ENCODE measurements at places on chromosomes 3 and 15.

- H3K27me3 ChIP-seq, result no peaks in the 10 kb centered on the region
- H3K27ac ChIP-seq, result no peak within 1 kb of the TSS
- H3K36me3 ChIP-seq, result no peaks in the 10 kb centered on the region
Measured at GRCh38 chr3:114178770-114179368, at the start of gene DRD3. DRD3 (minus strand) TSS chr3:114179052; CDS start chr3:114171992, 7,060 bp downstream.

- H3K27me3 ChIP-seq, result no peaks in the 10 kb centered on the region
- no peak overlapping the region for H3K27ac ChIP-seq
- no peak for DNase-seq
- H3K36me3 ChIP-seq, result no peaks in the 10 kb centered on the region
- H3K4me3 ChIP-seq, result no peak overlapping the region
Measured at GRCh38 chr15:61079529-61079928, 149.6 kb downstream of the RORA start.

DNA sequence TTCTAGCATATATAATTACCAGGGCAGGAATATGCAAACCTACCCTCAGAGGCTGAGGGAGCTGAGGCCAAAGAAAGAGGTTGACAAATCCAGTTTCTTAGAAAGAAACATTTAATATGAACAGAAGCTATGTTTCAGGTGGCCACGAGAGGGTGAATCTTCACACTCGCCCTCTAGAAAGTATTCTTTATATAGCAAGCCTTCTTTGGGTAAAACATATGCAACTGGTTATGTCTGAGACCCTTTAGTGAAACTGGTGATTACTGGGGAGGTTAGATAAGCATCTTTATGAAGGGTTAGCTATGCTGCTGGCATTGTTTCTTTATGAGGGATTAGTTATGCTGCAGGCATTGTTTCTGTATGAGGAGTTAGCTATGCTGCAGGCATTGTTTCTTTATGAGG is 50.7 kb upstream of the GOLGA6L2 start:
- DNase-seq, result no peak
- H3K36me3 ChIP-seq, result no peaks in the 10 kb centered on the region
- no peak overlapping the region for H3K27ac ChIP-seq
- no peaks in the 10 kb centered on the region for H3K27me3 ChIP-seq

GRCh38 chr15:78614021-78614420 is 6.8 kb downstream of the CHRNA3 start:
- no peak overlapping the region for H3K4me3 ChIP-seq
- no peak for DNase-seq
- H3K27ac ChIP-seq, result no peak overlapping the region
- H3K27me3 ChIP-seq, result peaks cover 5% of the 10 kb centered on the region
- no peaks in the 10 kb centered on the region for H3K4me1 ChIP-seq

GRCh38 chr15:70244978-70245542 is 147.3 kb upstream of the TLE3 start:
- H3K4me3 ChIP-seq, result no peak overlapping the region
- DNase-seq, result no peak
- H3K36me3 ChIP-seq, result no peaks in the 10 kb centered on the region
- H3K4me1 ChIP-seq, result no peaks in the 10 kb centered on the region
- H3K27me3 ChIP-seq, result no peaks in the 10 kb centered on the region
- no peak overlapping the region for H3K27ac ChIP-seq

DNA sequence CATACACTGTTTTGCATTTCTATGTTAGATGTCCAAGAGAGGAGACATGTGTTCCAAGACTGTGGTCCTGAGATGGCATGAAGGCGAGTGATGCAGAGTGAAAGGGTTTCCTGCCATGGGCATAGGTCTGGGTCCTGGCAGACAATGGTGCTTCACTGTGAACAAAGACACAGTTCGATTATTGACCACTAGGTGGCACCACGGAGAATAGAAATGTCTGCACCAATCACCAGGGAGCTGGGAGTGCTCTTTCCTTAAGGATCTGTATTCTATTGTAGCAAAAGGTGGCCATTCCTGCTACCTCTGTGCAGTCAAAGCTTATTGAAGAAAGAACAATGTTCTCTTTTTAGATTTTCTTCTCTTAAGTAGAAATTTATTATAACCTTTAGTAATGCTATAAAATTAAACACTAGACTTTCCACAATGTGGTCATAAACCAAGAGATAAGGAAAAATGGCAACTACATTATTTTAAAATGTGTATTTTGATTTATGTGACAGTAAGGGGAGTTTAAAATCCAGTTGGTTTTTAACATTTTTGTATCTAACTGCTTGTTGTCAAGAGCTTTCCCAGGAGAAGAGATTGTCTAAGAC is 88.7 kb downstream of the GABRG3 start:
- H3K27ac ChIP-seq, result no peak overlapping the region
- peak; percentile 48 for DNase-seq
- H3K36me3 ChIP-seq, result no peaks in the 10 kb centered on the region

DNA sequence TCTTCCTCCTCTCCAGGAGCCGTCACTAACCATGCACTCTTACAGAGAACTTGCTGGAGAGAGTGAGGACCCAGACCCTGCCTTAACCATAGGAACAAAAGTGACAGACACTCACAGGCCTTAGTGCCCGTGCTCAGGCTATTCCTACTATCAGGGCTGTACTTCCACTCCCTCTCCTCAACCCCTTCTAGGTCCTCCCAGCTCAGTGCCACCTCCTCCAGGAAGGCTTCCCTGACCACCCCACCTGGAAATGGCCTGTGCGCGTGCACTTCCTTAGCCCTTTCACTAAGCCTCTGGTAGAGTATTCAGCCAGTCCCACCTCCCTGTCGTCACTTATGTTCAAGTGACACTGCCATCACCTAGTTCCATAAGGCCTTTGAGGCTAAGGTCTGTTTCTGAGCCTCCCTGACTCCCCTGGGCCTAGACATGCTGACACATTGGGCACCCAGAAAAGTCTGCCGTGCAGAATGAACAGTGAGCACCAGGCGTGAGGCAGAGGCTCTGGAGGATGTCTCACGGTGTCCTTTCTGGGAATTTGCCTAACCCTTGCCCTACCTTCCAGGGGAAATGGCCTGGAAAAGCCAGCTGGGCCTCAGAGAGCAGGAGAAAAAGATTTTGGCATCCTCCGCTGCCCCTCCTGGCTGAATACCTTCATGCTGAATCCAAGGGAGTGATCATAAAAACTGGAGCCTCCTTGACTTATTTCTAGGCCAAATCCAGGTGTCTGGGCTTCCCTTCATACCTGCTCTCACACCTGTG is 108.6 kb upstream of the SMAD3 start:
- no peak for DNase-seq
- no peaks in the 10 kb centered on the region for H3K27me3 ChIP-seq
- H3K4me3 ChIP-seq, result no peak overlapping the region

- no peak overlapping the region for H3K4me3 ChIP-seq
- DNase-seq, result no peak
- H3K36me3 ChIP-seq, result no peaks in the 10 kb centered on the region
- no peaks in the 10 kb centered on the region for H3K27me3 ChIP-seq
- no peak overlapping the region for H3K27ac ChIP-seq
- H3K4me1 ChIP-seq, result no peaks in the 10 kb centered on the region
Measured at GRCh38 chr3:175093748-175094147, 234.6 kb downstream of the NAALADL2 start.

GRCh38 chr15:91783008-91783407 is 70.5 kb upstream of the SLCO3A1 start:
- no peak overlapping the region for H3K4me3 ChIP-seq
- H3K4me1 ChIP-seq, result no peaks in the 10 kb centered on the region
- no peak overlapping the region for H3K27ac ChIP-seq
- H3K27me3 ChIP-seq, result no peaks in the 10 kb centered on the region
- DNase-seq, result no peak
- no peaks in the 10 kb centered on the region for H3K36me3 ChIP-seq

DNA sequence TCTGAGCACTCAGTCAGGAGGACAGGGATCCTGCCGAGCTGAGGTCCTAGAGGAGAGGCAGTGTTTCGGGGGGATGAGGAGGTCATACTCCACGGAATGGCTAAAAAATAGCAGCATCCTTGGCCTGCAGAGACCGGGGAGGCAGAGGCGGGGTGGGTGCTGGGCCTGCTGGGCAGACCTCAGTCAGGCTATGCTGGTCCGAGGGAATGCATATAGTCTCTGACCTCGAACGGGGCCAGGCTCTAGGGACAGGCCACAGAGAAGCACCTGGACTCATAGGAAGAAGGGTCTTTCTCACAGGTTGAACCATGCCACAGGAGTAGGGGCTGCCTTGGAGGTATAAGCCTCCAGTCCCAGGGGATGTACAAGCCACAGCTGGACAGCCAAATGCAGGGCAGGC is 14.0 kb upstream of the SKIC8 start:
- H3K4me3 ChIP-seq, result no peak overlapping the region
- H3K27ac ChIP-seq, result no peak overlapping the region
- no peak for DNase-seq
- no peaks in the 10 kb centered on the region for H3K4me1 ChIP-seq

DNA sequence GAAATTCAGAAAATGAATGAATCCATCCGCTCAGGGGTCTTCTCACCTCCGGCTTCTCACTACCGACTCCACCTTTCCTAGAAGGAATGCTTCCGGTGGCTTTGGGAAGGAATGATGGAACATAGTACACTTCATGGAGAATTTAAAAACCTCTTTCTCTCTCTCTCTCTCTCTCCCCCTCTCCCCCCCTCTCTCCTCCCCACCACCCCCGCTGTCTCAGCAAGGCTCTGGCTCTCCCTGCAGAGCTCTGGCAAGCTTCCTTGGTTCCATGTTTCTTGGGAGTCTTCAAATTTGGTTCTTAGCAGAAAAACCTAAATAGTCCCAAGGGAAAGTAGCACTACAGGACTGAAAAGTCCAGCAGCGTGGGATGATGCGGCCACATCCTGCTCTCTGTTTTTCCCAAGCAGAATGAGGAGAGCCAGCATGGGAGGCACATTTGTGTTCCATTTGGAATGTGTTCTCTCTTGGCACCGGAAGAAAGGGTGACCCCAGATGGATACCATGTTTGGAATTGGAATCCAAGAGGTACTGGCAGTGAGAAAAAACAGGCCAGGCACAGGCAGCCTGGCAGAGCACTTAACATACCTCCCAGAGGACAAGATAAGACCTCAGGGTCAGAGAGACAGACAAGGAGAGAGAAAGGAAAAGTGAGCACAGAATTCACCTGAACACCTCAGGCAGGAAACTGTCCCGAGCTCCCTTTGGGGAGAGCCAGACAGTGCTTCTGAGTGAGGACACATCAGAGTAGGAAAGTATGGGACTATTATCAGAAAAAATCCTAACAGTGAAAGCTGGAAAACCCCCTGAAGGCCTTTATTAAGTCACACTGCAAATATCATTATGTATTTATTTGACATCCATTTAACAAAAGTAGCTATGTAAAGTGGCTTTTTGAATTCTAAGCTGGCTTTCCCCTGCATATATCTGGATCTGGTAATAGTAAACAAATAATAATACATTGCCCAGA is at the start of gene POPDC2:
Gene POPDC2, minus strand, starts transcription at position 116 of the 967 bp plus-strand sequence. CDS start 166 bp downstream, outside the sequence.
- no peak for DNase-seq
- H3K27me3 ChIP-seq, result no peaks in the 10 kb centered on the region
- no peaks in the 10 kb centered on the region for H3K36me3 ChIP-seq
- peaks cover 16% of the 10 kb centered on the region for H3K4me1 ChIP-seq
- no peak within 1 kb of the TSS for H3K27ac ChIP-seq

GRCh38 chr3:12961007-12961696 is 112.1 kb downstream of the IQSEC1 start:
- no peak overlapping the region for H3K4me3 ChIP-seq
- H3K27me3 ChIP-seq, result no peaks in the 10 kb centered on the region
- peaks cover 34% of the 10 kb centered on the region for H3K4me1 ChIP-seq
- DNase-seq, result no peak

DNA sequence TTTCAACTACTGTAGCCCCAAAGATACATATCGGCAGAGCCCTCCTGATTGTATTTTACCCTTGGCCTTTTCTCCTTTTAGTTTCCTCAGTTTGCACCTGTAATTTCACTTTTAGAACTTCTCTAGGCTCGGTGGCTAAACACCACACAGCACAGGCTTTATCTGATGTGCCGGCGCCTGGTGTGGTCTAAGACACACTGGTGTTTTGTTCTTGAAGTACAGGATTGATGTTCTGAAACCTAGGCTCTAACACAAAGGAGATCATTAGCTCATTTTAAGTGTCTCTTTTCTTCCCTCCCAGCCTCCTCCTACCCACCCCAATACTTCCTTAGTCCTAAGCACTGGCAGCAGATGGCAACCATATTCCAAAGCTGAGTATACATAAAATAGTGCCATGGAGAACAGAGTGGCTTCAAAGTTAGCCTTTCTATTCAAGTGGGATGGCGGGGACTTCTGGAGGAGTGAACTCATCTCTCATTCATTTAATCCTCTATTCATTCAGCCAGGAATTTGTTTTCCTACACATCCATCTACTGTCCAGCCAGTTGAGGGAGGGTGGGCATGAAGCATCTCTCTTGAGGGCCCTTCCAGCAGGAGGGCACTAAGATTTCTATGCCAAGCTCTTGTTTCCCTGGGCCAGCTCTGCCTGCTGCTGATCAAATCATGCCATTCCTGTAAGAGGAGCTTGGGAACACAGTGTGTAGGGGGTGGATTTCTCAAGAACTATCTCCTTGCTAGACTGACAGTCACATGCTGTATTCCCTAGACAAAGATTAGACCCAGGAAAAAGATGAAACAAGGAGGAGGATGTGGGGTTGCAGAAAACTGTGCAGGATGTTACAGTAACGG is 71.2 kb downstream of the TIGIT start:
- no peak for DNase-seq
- no peaks in the 10 kb centered on the region for H3K27me3 ChIP-seq
- H3K4me1 ChIP-seq, result no peaks in the 10 kb centered on the region
- H3K36me3 ChIP-seq, result no peaks in the 10 kb centered on the region
- H3K4me3 ChIP-seq, result no peak overlapping the region

DNA sequence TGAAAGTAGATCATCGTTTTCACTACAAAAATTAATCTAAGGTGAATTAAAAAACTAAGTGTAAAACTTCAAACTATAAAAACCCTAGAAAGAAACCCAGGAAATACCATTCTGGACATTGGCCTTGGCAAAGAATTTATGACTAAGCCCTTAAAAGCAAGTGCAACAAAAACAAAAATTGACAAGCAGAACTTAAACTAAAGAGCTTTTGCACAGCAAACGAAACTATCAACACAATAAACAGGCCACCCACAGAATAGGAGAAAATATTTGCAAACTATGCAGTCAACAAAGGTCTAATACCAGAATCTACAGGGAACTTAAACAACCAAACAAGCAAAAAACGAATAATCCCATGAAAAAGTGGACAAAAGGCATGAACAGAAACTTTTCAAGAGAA is 302.0 kb downstream of the CHST2 start:
- no peak overlapping the region for H3K27ac ChIP-seq
- no peak for DNase-seq
- no peaks in the 10 kb centered on the region for H3K27me3 ChIP-seq
- H3K4me3 ChIP-seq, result no peak overlapping the region
- H3K36me3 ChIP-seq, result no peaks in the 10 kb centered on the region

DNA sequence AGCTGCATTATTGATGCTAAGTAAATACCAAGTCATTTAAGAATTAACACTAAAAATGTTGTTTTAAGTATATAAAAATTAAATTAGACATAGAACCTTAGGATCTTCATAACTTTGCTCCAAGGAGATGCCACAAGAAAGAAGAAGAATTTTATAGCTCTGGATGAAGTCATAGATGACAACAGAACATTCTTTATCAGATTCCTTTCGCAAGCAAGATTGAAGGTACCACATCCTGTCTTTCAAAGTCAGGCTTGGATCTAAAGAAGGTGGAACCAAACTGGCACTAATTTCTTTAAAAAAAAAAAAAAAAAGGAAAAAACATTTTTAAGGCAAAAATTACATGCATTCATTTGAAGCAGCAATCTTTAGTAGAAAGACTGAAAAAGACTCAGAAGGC is 62.5 kb downstream of the POLQ start:
- DNase-seq, result no peak
- no peak overlapping the region for H3K4me3 ChIP-seq
- no peaks in the 10 kb centered on the region for H3K27me3 ChIP-seq

- no peaks in the 10 kb centered on the region for H3K27me3 ChIP-seq
- no peaks in the 10 kb centered on the region for H3K4me1 ChIP-seq
- H3K4me3 ChIP-seq, result no peak overlapping the region
- no peak overlapping the region for H3K27ac ChIP-seq
Measured at GRCh38 chr3:186254676-186255650, 107.1 kb downstream of the DGKG start.

All from left lung (tissue), 14 donors.